ENCODE measurements at places on chromosomes 11 and 22.

DNA sequence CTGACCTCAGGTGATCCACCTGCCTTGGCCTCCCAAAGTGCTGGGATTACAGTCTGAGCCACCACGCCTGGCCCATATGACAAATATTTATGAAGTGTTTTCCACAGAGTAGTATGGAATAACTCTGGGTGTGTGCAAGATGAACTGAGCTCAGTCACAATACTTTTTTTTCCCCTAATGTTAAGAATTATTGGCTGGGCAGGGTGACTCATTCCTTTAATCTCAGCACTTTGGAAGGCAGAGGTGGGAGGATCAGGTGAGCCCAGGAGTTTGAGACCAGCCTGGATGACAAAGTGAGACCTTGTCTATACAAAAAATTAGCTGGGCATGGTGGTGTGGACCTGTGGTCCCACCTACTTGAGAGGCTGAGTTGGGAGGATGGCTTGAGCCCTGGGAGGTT is 6.4 kb downstream of the PTPRJ start:
- DNase-seq = no peak

DNA sequence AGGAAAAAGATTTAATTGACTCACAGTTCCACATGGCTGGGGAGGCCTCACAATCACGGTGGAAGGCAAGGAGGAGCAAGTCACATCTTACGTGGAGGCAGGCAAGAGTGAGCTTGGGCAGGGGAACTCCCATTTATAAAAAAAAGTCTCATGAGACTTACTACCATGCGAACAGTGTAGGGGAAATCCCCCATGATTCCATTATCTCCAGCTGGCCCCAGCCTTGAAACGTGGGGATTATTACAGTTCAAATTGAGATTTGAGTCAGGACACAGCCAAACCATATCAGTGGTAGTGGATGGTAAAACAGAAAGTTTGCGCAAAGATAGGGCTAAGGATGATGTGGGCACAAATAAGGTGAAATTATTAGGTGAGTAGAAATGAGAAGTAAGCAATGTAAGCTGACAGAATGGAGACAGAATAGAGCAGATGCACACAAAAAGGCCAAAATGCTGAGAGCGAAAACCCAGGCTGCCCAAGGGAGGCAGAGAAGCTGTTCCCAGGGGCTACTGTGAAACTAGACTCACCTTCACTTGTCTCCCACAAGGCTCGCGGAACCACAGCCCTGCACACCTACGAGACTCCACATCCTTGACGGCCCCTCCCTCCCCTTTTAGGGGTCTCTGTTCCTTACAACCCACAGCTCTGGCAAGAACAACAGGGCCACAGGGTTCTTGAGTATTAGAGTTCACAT is 377.6 kb downstream of the CADM1 start:
- DNase-seq = no peak

- no peak for DNase-seq
Observed at GRCh38 chr11:5242208-5242607, 7.4 kb downstream of the HBG1 start.

DNA sequence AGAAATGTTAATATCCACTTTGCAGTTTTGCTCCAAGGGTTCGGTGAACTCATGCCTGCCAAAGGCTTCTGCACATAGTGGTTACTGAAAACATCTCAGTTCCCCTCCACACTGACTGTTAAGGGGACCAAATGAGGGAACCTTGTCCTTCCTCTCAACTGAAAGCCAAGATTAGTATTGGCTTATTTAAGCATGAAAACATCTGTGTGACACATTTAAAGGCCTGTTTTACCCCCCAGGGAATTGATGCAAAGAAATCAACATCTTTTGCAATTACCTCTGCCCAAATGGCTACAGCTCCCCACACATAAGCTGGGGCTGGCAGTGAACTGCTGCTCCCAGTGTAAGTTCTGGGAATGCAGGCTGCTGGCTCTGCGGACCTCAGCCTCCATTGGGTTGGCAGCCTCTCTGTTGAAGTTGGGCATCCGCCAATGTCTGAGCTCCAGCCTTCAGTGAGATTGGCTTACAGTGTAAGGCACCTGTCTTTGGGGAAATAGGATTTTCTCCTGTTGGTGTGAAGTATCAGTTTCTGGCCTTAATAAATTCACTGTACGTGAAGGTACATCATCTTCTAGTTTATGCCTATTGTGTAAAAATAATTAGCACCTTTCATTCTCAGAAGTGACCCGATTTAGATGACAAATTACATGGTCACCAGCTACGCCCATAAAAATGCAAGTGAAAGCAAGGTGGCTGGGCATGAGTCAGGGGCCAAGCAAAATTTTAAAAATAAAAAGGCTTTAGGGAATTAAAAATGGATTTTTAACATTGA is 213.4 kb upstream of the SYN3 start:
- DNase-seq = no peak

DNA sequence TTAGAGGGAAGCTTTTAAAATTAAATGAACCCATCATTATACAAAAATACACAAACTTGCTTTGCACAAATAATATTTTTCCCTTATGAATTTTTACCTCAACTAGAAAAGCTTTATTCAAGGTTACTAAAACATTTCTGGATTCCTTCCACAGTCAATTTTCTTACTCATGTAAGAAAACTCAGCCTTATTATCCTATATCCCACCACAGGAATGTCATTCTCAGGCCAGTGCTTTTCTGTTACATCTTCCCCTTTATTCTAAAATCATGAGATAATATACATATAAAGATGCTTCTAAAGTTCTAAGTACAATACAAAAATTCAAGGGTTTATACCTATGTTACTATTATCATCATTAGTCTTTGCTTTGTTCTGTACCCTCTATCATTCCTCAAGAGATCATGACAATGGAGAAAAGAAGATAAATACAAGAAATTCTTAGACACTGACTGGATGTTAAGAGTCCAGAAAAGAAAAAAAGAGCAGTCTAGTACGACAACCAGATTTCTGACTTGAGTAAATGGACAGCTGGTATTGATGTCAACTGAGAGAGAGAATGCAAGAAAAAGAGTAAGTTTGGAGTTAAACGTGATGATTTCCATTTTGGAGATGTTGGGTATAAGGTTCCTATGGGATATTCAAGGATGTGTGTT is 60.3 kb downstream of the MTMR2 start:
- no peak for DNase-seq

DNA sequence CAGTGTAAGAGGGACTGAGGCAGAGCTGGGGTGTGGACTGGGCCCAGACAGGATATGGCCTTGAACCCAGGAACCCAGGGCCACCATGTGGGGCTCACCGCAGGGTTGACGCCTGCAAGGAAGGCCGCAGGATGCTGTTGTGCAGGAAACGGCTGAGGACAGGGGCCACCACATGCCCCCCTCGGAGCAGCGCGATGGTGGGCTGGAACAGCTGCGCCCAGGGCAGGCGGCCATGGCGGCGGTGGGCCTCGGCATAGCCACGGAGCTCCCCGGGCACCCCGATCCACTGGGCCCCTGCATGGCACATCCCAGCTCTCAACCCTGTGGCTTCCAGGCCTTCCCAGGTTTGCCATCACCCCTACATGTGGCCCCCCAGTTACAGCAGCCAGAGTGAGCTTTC is 12.2 kb downstream of the GGT5 start:
- no peak for DNase-seq

- DNase-seq = peak; percentile 20
Observed at GRCh38 chr11:5476186-5476819, 12.2 kb upstream of the OR52D1 start.

GRCh38 chr11:118842369-118842768 is 41.3 kb upstream of the CXCR5 start:
- DNase-seq = no peak

DNA sequence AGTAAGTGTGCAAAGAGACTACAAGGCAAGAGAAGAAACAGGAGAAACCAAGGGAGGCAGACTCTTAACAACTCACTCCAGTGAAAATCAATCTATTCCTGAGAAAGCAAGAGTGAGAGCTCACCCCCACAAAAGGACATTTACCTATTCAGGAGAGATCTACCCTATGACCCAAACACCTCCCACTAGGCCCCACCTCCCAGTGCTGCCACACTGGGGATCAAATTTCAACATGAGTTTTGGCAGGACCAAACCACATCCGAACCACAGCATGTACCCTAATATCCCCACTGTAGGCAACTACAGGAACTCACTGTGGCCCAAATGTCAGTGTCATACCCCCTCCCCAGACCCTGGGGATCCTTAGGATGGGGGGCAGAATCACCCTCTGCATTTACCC is 526.2 kb upstream of the B3GAT1 start:
- no peak for DNase-seq

DNA sequence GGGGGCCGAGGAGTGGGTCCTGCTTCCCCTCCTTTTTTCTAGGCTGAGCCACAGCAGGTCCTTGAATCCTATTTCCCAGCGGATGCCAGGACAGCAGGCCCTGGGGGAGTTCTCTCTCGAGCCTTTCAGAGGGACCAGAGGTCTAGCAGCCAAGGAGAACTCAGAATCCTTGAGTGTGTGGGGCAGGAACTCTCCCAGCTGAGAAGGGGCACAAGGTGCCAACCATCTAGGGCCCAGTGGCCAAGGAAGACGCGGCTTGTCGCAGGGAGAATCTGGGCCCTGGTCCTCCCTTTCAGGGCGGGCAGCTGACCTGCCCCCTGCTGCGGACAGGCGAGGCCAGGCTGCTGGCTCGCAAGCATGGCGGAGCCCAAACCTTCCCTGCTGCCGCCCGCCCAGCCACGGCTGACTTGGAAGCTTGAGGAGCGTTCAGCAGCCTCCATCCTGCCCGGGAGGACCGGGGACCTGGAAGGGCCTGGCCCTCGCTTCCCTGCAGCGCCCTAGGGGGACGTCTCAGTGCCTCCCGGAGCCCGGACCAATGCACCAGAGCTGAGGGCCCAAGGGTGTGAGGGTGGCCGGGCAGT is 972 bp upstream of the TSSC4 start:
- peak; percentile 21 for DNase-seq

DNA sequence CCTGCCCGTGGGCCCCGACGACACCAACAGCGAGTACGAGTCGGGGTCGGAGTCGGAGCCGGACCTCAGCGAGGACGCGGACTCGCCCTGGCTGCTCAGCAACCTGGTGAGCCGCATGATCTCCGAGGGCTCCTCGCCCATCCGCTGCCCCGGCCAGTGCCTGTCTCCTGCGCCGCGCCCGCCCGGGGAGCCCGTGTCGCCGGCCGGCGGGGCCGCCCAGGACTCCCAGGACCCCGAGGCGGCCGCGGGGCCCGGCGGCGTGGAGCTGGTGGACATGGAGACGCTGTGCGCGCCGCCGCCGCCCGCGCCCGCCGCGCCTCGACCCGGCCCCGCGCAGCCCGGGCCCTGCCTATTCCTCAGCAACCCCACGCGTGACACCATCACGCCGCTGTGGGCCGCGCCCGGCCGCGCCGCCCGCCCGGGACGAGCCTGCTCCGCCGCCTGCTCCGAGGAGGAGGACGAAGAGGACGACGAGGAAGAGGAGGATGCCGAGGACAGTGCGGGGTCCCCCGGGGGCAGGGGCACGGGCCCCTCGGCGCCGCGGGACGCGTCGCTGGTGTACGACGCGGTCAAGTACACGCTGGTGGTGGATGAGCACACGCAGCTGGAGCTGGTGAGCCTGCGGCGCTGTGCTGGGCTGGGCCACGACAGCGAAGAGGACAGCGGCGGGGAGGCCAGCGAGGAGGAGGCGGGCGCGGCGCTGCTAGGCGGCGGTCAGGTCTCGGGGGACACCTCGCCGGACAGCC is 3.8 kb downstream of the MAPK8IP2 start:
- no peak for DNase-seq

DNA sequence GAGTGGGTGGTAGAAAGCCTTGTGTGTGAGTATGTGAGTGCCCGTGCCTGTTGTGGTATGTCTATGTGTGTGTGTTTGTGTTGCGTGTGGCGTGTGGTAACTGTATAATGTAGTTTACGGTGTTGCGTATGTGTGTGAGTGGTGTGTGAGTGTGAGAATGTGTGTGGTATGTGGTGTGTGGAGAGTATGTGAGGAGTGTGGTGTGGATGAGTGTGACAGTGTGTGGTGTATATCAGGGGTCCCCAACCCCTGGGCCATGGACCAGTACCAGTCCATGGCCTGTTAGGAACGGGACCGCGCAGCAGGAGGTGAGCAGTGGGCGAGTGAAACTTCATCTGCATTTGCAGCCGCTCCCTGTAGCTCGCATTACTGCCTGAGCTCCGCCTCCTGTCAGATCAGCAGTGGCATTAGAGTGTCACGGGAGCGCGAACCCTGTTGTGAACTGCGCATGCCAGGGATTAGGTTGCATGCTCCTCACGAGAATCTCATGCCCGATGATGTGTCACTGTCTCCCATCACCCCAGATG is 5.7 kb downstream of the UPK3A start:
- no peak for DNase-seq

GRCh38 chr11:118923721-118924587 is 1.8 kb downstream of the BCL9L start:
- DNase-seq = no peak

GRCh38 chr11:118643142-118643994 is 36.0 kb downstream of the PHLDB1 start:
- DNase-seq = no peak

Measured in activated CD4-positive, alpha-beta T cell treated with anti-CD3 and anti-CD28 coated beads, Interleukin-2, amount 50 U/mL, for 24 hours (primary cell).